ENCODE measurements at places on chromosomes 4 and X.

GRCh38 chrX:9280831-9281230 lies 184.0 kb upstream of the TBL1X start:
- DNase-seq: no peak

DNA sequence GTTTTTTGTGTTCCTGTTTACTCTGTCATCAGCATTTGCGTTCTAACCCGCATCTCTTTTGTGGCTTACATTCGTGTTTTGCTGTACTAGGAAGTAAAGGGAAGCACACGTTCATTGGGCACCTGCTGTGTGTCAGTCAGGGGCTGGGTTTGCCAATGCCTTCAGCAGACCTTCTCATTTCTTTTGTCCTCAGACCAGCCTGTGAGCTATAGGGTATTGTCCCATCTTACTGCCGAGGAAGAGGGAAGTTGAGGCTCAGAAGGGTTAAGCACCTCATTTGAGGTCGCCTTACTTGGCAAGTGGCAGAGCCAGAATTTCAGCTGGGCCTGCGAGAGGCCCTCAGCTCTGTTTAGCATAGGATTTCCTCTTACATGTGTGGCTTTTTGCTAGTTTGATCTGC lies 8.7 kb downstream of the TBC1D14 start:
- peak; percentile 71 for DNase-seq

GRCh38 chr4:7195546-7196287 lies 3.4 kb downstream of the SORCS2 start:
- no peak for DNase-seq

- DNase-seq: no peak
These were observed 739.3 kb upstream of the NDST4 start for GRCh38 chr4:115852767-115853091.

DNA sequence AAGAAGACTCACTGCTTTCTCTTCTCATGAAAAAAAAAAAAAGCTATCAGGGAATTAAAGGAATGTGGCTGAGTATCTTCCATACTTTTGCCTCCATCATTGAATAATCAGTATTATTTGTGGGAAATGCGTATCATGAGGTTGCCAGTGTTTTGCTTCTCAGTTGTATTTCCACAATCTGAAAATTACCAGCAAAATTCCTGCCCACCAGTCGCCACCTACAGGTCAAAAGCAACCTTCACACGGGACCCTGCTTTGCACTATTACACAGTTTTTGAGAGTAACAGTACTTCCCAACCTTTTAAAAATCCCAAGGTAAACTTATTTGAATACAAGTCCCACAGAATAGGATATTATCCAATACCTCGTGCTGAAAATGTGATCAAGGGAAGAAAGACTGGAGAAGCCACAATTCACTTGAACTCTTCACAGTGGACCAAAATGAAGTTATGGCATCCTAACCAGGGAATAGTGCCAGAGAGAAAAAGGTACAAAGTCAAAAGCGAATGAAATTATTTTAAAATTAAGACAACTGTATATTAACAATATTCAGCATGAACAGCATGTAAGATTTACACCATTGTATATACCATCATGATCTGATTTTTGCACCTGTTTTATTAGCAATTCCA lies 30.4 kb downstream of the PGRMC1 start:
- DNase-seq: peak; percentile 37

GRCh38 chrX:20224814-20225487 lies 41.8 kb downstream of the RPS6KA3 start:
- no peak for DNase-seq

DNA sequence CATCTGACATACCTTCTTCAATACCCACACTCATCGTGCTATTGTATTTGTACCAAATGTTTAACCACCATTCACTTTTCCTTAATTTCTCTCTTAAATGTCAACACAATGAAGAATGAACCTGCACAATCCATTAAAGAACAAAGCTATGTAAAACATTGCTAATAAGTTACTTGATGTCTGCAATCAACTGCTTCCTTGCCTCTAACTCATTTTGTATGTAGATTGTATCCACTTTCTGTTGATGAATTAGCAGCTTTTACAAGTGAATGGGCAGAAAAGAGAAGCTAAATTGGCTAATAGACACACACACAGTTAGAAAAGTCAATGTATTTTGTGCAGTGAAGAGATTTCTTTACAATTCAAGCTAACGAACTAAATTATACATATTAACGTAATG lies 212.5 kb upstream of the NDST3 start:
- peak; percentile 28 for DNase-seq

GRCh38 chr4:184851200-184851541 lies 25.4 kb upstream of the ACSL1 start:
- no peak for DNase-seq

DNA sequence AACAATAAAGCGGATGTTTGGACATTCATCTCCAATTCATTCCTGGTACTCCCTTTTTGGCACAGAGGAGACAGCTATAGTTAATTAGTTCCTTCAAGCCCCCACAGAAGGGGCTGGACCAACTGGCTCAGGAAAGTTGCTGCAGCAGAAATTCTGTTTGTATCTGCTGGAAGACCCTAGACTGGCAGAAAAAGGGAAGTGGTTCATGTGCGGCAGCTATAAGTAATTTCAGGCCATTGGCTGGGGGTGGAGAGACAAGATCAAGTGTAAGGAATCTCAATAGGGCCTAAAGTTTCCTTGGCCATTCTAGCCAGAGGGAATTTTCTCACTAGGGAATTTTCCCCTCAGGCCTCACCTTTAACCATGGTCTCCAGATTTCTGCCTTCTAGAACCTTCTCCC lies 89.9 kb upstream of the DHX15 start:
- DNase-seq: no peak

DNA sequence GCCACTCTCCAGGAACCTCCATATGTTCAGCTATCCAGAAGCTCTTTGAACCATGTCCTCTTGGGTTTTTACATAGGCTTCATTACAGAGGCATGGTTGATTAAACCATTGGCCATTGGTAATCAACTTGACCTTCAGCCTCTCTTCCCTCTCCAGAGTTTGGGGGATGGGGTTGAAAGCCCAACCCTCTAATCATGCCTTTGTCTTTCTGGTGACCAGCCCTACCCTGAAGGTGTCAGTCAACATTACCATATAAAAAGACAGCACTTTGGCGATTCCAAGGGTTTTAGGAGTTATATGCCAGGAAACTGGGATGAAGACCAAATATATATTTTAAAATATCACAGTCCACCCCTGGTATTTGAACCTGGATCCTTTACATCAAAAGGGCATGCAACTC lies 222.5 kb downstream of the CHIC1 start:
- DNase-seq: no peak

- peak; percentile 77 for DNase-seq
These were observed 10.2 kb upstream of the KIAA0232 start for GRCh38 chr4:6772223-6772928.

DNA sequence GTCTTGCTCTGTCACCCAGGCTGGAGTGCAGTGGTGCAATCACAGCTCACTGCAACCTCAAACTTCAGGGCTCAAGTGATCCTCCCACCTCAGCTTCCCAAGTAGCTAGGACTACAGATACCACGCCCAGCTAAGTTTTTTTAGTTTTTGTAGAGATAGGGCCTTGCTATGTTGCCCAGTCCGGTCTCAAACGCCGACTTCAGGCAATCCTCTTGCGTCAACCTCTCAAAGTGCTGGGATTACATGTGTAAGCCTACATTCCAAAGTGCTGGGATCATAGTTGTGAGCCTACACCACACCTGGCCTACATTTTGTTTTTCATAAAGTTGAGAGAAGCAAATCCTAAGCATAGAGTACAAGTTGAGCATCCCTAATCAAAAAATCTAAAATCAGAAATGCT lies 42.2 kb downstream of the SMARCA5 start:
- DNase-seq: no peak

Data from NCI-H69 (cell line).